Stimulated activated CD8-positive, alpha-beta memory T cell treated with anti-CD3 and anti-CD28 coated beads, Interleukin-4, amount 100 ng/mL, for 1 hour (primary cell): ENCODE measurements at places on chromosomes 5 and 9.

DNA sequence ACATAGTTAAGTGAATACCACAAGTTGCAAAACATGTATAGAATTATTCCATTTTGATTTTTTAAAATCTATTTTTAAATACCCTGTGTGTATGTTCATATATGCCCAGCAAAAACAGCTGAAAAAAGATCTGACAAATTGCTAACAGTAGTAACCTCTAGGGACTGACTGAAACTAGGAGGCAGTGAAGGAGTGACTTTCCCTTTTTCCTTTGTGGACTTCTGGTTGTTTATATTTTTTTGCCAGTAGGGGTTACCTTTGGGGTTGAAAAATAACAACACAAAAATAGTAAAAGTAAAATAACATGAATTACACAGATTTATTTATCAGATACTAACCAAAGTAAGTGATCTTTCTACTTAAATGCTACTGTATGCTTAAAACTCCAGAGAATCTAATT, 2.9 kb downstream of the MEGF9 start:
- no peak for DNase-seq

- DNase-seq = no peak
These were observed 49.5 kb downstream of the MRRF start for GRCh38 chr9:122314165-122314564.

DNA sequence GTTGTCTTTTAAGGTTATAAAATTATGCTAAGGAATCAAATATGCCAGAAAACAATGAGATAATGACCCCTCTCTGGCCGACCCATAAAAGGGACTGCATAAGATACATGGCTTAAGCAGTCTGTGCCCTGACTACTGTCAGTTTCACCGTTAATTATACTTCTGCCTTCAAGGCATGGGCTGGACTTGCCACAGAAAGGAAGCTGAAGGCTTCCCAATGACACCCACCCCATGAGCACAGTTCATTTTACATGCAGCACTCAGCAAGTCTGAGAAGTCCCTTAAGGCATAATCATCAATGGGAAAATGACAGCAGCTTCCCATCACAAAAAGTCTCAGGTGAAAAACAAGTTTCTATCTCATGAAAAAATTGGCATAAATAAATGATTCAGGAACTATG, 175.6 kb downstream of the GLIS3 start:
- DNase-seq = no peak

DNA sequence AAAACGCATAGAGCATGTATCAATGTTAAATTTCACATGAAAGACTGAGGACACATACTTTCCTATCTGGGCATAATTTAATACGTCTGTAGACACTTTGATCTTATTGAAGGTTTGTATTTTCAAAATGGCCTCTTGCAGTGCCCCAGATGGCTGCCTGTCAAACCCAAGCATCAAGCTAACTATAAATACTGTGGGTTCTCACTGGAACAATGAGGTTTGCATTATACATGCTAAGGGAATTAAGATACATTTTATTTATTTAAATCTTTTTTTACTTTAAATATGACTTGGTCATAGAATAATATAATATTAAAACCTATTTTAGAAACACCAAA, 702.9 kb upstream of the GRAMD2B start:
- no peak for DNase-seq

DNA sequence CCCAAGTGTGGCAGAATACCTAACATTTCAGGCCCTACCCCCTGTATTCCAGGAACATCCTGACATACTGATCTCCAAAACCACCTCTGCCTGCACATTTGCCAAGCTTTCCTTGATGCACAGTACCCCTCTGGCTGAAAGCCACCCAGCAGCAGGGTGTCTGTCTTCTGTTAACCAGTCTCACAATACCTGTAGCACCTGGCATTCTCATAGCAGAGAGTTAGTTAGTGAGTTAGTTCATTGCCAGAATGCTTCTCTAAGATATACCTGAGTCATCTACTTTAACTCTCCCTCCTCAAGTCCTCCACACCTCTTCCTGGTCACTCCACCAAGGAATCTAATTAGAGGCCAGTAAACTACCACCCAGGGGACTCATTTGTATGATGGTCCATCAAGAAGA, 46.1 kb upstream of the IL7R start:
- DNase-seq = no peak

DNA sequence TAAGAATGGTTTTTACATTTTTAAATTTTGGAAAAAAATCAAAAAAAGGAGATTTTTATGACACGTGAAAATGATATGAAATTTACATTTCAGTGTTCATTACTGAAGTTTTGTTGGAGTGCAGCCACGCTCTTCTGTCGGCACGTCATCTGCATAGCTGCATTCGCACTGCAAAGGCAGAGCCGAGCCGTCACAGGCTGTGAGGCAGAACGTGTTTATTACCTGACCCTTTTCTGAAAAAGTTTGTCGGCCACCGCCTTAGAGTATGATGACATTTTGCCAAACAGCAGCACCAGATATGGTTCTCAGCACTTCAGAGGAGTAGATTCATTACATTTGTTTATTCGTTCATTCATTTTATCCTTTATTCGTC, 24.1 kb downstream of the HRH2 start:
- no peak for DNase-seq

DNA sequence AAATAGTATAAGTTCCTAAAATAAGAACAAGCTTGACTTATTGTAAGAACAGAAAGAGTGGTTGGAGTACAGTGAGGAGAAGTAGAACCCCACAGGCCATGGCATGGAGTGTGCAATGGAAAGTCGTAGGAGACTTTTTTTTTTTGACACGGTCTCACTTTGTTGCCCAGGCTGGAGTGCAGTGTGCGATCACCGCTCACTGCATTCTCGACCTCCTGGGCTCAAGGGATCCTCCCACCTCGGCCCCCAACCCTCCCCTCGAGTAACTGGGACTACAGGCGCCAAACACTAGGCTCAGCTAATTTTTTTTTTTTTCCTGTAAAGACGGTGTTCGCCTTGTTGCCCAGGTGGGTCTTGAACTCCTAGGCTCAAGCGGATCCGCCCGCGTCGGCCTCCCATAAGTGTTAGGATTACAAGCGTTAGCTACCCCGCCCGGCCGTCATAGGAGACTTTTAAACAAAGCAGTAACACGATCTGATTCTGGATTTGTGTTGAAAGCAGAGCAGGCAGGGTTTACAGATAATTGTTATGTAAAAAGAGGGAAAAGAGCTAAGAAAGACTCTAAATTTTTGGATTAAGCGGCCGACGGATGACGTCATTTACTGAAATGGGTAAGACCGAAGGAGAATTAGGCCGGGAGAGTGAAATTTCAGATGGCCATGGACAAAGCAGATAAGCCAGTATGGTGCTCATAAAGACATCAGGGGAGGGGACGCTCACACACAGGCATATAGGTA, 752 bp downstream of the TSTD2 start:
- DNase-seq = no peak

DNA sequence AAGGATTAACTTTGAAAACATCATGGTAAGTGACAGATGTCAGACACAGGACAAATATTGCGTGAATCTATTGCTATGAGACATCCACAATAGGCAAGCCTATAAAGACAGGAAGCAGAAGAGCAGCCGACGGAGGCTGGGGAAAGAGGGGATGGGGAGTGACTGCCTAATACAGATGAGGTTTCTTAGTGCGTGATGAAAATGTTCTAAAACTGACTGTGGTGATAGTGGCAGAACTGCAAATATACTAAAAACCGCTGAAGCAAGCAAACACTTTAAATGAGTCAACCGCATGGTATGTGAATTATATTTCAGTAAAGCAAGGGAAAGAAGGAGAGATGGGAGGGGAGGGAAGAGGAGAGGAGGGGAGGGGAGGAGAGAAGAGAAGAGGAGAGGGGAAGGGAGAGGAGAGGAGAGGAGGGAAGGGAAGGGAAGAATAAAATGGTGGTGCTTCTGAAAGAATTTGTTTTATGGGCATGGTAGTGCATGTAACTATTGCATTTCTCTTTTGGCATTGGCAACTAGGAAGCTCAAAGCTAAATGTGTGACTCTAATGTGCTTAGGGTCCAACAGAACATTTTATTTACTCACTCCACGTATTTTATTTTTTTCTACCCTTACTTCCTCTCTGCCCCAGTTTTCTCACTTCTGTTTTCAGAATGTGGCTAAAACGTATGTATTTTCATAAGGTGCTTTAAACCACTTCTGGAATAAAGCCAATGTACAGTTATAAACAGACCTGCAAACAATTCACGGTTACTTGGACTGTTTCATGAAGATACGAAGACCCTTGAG, 21.3 kb downstream of the AKNA start:
- DNase-seq = no peak

DNA sequence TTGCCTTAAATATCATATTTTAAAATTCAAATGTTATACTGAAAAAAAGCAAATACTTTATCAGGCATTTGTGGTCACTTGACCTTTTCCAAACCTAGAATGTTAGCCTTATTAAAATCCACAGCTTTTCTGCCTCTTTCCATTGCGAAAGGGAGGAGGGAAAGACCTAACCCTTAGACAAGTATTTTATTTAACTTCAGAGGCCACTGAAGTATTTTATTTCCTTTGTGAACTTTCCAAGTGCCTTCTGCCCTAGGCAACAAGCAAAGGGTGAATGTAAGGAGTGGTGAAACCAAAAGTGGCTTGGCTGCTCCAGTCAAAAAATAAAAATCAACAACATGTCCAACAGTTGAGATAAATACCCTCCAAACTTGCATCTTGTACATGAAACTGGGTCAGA, 376.1 kb downstream of the EFNA5 start:
- DNase-seq = no peak

- DNase-seq = no peak
These were observed 29.2 kb downstream of the LHX3 start for GRCh38 chr9:136175616-136176197.

GRCh38 chr9:93461821-93462220, 8.4 kb upstream of the FAM120AOS start:
- DNase-seq = no peak

GRCh38 chr5:120229036-120229435, 235.1 kb upstream of the PRR16 start:
- no peak for DNase-seq

- no peak for DNase-seq
These were observed 760.9 kb upstream of the ACO1 start for GRCh38 chr9:31623511-31623910.

GRCh38 chr9:83934569-83935275, 13.5 kb upstream of the KIF27 start:
- DNase-seq = no peak

- DNase-seq = no peak
These were observed 24.4 kb downstream of the SLC6A7 start for GRCh38 chr5:150214289-150214688.

DNA sequence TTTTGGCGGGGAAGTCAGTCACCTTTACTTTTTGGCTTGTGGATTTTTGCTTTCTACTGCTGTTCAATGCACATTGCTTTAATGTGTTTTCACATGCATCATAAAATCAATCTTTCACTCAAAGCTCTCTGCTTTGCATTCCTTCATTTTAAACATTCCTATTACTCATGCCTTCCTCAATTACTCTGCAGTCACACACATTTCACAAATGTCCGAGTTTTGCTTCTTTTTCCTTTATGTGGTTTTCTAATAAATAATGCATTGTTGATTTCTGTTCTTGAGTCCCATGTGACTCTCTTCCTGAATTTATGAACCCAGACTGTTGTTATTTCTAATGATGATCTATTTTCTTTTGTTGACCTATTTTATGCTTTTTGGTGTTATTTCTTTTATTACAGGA, 82.3 kb upstream of the EPB41L4B start:
- no peak for DNase-seq
